Stimulated activated CD4-positive, alpha-beta T cell treated with anti-CD3 and anti-CD28 coated beads, Interleukin-2, amount 100 ng/mL, for 24 hours (primary cell): ENCODE measurements at places on chromosomes 13 and 19.

GRCh38 chr19:2957160-2957559 is 12.4 kb upstream of the ZNF77 start:
- no peak for DNase-seq

GRCh38 chr19:1336079-1336684 is 47.5 kb upstream of the NDUFS7 start:
- no peak for DNase-seq

DNA sequence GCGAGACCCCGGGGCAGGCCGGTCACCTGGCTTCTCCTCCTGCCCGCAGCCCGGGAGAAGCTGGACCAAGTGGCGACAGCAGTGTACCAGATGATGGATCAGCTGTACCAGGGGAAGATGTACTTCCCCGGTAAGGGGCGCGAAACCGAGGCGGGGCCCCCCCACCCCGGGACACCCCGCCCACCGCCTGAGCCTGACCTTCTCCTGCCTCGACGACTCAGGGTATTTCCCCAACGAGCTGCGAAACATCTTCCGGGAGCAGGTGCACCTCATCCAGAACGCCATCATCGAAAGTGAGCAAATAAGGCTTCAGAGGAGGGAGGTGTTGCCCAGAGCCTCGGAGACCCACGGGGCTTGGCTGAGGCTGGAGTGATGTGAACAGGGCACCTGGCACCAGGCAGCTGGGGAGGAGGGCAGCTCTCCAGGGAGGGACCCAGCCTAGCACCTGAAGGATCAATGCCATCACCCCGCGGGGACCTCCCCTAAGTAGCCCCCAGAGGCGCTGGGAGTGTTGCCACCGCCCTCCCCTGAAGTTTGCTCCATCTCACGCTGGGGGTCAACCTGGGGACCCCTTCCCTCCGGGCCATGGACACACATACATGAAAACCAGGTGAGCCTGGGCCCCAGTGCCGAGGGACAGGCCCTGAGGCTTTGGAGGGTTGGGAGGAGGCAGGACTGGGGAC is 629 bp downstream of the IZUMO4 start:
- peak; percentile 67 for DNase-seq

- no peak for DNase-seq
Measured at GRCh38 chr13:109568339-109568818, 218.0 kb downstream of the IRS2 start.

GRCh38 chr19:31105761-31106160 is 243.5 kb downstream of the TSHZ3 start:
- no peak for DNase-seq

DNA sequence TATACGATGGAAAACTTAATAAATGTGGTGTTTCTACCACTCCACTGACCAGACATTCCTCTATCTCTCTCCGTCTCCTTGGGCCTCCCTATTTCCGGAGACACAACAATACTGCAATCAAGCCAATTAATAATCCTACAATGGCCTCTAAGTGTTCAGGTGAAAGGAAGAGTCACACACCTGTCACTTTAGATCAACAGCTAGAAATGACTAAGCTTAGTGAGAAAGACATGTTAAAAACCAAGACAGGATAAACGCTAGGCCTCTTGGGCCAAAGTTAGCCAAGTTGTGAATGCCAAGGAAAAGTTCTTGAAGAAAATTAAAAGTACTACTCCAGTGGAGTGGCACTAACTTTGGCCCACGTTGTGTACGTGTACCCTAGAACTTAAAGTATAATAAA is 22.5 kb downstream of the ZDHHC20 start:
- no peak for DNase-seq

GRCh38 chr19:33678796-33679585 is 57.2 kb downstream of the CHST8 start:
- no peak for DNase-seq

DNA sequence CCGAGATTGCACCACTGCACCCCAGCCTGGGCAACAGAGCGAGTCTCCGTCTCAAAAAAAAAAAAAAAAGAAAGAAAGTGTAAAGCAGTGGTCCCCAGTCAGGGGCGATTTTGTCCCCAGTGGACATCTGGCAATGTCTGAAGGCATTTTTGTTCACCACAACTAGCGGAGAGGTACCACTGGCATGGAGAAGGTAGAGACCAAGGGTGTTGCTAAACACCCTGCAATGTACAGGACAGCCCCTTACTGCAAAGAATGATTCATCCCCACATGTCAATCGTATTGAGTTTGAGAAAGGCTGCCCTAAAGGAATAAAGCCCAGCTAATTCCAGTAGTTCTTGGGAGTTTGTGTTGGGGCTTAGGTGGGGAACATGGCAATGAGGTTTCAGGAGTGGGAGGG is 38.7 kb downstream of the CYP4F2 start:
- DNase-seq: no peak

DNA sequence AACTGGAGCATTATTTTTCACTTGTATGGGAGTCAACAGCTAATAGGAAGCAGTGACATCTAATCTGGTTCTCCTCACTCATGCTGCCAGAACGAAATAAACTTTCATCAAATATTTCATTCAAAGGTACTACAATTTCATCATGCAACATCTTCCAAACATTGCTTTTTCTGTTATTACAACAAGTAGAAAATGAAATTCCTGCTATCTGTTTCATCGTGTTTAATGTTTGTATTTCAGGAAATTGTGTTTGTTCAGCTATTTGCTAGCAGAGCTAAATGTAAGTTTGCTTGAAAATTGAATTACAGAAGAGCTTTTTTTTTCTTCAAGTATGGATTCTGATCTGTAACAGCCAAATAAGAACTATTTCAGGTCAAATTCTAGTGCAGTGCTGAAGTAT is 90.1 kb downstream of the SLITRK6 start:
- DNase-seq: no peak

- no peak for DNase-seq
Measured at GRCh38 chr13:73720216-73720840, 413.9 kb downstream of the KLF12 start.

GRCh38 chr13:75685239-75685697 is 49.1 kb downstream of the LMO7 start:
- no peak for DNase-seq

- DNase-seq: no peak
Measured at GRCh38 chr19:34962687-34963572, 1.1 kb downstream of the ZNF792 start.

DNA sequence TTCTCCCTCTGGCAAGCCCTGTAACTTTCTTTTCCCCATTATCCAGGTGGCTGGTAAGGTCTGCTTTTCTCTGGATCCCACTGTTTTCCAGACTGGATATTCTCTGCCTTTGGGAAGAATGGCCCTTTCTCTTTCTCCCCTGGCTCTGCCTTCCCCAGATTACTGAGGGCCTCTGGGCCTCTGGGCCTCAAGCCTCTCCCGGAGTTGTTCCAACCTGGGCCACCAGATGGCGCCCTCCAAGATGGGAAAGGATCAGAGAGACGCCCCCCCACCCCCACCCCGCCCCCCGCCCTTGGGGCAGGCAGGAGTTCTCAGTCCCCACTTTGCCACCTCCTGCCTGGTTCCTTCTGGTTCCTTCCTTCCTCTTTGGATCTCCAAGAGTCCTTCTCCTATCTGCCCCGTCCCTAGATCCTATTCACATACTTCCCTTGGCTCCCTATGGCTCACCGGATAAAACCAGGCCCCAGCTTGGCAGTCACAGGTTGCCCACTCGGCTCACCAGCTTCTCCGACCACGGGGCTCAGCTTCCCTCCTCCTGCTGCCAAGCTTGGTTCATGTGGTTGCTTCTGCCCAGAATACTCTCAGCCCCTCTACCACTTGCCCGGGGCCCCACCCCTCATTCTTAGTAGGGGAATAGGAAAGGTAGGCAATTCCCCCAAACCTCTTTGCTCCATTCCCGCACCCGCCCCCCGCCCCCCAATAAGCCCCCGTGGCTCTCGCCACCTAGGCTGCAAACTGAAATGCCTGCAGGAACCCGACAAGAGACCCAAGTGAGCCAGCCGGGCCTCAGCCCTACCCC is 13.1 kb downstream of the EPS8L1 start:
- peak; percentile 90 for DNase-seq

DNA sequence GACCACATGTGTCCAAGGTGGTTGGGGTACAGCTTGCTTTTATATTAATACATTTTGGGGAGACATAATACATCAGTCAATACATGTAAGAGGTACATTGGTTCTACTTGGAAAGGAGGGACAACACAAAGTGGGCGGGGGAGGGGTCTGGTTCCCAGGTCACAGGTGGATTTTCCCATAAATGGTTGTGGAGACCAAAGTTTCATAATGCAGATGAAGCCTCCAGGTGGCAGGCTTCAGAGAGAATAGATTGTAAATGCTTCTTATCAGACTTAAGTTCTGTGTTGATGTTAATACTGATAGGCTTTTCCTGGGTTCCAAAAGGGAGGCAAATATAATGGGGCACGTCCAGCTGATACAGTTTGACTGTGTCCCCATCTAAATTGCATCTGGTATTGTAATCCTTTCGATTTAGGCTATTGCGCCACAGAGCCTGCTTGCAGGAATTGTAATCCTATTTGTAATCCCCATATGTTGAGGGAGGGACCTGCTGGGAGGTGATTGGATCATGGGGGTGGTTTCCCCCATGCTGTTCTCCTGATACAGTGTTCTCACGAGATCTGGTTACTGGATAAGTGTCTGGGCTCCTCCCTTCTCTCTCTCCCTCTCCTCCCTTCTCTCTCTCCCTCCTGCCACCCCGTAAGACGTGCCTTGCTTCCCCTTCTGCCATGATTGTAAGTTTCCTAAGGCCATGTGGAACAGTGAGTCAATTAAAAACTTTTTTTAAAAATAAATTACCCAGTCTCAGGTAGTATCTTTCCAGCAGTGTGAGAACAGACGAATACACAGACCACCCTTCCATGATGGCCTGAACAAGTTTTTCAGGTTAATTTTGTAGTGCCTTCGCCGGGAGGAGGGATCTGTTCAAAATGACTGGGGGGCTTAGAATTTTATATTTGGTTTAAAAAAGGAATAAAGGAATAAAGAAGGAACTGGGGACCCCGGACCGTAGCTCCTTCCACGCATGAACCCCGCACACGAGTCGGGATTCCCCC is 44.9 kb downstream of the ZNF823 start:
- DNase-seq: no peak

GRCh38 chr19:14433554-14434501 is 722 bp downstream of the PKN1 start:
- peak; percentile 50 for DNase-seq

GRCh38 chr19:2302319-2303210 is 5.4 kb downstream of the LINGO3 start:
- DNase-seq: no peak

DNA sequence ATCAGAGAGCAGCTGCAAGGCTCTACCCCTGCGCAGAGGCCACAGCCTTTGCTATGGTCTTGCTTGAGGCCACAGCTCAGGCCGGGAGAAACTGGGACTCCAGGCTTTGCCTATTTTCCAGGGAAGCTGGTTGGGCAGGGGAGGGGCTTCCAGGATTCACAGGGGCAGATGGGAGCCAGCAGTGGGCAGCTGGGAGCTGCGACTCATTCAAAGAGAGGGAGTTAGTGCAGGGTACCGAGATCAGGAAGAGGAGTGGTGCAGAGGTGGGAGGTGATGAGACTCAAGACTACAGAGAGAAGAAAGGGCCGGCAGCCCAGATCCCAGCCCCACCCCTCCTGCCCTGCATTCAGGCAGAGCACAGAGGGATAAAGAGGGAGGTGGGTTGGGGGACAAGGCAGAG is 12.1 kb downstream of the ADGRE5 start:
- DNase-seq: no peak

GRCh38 chr13:98687319-98687718 is 65.2 kb downstream of the SLC15A1 start:
- no peak for DNase-seq

DNA sequence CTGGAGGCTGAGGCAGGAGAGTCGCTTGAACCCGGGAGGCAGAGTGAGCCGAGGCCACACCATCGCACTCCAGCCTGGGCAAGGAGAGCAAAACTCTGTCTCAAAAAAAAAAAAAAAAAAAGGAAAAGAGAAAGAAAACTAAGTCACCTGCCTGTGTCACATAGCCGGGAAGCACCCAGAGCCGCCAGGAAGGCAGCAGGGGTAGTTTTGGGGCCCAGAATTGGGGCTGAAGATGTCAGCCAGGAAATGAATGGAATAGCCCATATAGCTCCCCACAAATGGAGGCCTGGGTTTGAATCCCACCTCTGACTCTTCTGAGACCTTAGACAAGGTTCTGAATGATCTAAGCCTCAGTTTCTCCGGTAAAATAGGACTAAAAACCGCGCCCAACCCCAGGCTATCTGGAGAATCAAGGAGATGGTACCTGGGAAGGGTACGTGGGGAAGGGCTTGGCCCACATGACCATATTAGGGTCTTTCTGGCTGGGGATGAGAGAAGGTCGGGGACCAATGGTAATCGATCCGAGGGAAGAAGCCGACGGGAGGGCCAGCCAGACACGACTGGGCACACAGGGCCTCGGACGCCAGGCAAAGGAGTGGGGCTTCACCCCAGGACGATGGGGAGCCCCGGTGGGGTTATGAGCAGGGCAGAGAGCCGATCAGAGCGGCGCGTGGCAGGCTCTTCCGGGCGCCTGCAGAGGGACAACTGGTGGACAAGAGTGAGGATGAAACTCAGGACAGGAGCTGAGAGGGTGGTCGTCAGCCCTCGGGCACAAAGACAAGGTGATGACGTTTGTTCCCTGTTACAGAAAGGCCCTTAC is 14.4 kb downstream of the CCDC124 start:
- DNase-seq: no peak

DNA sequence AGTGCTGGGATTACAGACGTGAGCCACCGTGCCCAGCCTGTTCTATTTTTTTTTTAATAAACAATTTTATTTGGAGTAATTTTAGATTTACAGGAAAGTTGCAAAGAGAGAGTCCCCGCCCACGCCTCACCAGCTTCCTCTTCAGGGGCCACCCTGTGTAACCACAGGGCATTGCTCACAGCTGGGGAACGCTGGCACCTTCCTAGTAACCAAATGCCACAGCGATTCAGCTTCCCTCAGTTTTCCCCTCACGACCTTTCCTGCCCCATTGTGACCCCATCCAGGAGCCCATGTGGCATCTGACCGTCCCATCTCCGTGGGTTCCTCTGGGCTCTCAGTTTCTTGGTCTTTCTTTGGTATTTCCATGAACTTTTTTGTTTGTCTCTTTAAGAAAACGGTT is 83.9 kb downstream of the GNG7 start:
- peak; percentile 82 for DNase-seq

- DNase-seq: no peak
Measured at GRCh38 chr19:57233207-57233606, 2.4 kb downstream of the AURKC start.

DNA sequence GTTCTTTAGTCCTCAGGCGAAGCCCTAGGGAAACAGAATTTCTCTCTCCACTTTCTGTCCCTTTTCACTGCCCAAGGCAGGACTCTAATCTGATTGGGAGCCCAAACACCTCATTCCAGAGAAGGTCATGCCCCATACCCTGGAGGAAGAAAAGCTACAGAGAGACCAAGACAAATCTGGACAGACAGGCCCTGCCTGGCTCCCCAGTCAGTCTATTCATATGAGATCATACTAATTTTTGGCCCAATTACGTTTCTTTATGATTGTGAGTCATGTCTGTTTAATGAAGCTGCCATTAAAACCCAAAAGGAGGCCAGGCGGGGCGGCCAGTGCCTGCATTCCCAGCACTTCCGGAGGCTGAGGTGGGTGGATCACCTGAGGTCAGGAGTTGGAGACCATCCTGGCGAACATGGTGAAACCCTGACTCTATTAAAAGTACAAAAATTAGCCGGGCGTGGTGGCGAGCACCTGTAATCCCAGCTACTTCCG is 3.3 kb upstream of the AP3D1 start:
- DNase-seq: no peak
